ENCODE measurements at places on chromosomes 1 and 21.

GRCh38 chr1:6014130-6014999 lies 22.1 kb upstream of the NPHP4 start:
- DNase-seq: no peak

DNA sequence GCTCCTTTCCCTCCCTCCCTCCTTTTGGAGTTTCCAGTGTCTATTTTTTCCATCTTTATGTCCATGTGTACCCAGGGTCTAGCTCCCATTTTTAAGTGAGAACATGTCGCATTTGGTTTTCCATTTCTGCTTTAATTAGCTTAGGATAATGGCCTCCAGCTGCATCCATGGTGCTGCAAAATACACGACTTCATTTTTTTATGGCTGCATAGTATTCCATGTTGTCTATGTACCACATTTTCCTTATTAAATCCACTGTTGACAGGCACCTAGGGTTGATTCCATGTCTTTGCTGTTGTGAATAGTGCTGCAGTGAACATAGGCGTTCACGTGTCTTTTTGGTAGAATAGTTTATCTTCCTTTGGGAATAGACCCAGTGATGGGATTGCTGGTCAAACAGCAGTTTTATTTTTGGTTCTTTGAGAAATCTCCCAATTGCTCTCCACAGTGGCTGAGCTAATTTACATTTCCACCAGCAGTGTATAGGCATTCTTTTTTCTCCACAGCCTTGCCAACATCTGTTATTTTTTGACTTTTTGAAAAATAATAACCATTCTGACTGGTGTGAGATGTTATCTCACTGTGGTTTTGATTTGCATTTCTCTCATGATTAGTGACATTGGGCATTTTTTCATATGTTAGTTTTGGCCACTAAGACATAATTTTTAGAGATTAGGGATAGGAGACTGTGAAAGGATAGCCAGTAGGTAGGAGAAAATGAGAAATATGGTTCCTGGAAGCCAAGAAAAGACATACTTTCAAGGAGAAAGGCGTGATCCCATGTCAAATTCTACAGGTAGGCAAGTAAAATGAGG lies 50.4 kb downstream of the ADAMTS1 start:
- no peak for DNase-seq

- no peak for DNase-seq
Measured at GRCh38 chr1:65001231-65001792, 35.0 kb upstream of the JAK1 start.

GRCh38 chr1:53134961-53135734 lies 7.3 kb downstream of the SLC1A7 start:
- DNase-seq: no peak

- no peak for DNase-seq
Measured at GRCh38 chr1:31020007-31020790, 45.3 kb downstream of the PUM1 start.

GRCh38 chr1:226609836-226610455 lies 61.4 kb downstream of the STUM start:
- no peak for DNase-seq

- DNase-seq: peak; percentile 89
Measured at GRCh38 chr1:223714849-223715603, 2.7 kb downstream of the CAPN2 start.

DNA sequence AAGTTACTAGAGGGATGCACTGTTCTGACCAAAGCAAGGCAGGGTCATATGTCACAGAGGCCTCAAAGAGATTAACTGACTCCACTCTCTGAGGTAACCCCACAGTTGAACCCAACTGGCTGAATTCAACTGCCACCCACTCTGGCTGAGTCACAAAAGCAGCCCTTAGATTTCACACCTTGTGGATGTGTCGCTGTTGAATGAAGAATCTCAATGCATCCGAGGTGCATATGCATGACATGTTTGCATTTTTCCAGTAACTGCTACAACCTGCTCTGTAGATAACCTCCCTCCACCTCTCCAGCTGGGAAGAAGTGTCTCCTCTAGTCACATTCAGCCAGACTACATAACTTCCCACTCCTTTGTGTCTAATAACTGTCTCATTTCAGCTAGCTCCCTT lies 27.9 kb upstream of the KIF21B start:
- no peak for DNase-seq

DNA sequence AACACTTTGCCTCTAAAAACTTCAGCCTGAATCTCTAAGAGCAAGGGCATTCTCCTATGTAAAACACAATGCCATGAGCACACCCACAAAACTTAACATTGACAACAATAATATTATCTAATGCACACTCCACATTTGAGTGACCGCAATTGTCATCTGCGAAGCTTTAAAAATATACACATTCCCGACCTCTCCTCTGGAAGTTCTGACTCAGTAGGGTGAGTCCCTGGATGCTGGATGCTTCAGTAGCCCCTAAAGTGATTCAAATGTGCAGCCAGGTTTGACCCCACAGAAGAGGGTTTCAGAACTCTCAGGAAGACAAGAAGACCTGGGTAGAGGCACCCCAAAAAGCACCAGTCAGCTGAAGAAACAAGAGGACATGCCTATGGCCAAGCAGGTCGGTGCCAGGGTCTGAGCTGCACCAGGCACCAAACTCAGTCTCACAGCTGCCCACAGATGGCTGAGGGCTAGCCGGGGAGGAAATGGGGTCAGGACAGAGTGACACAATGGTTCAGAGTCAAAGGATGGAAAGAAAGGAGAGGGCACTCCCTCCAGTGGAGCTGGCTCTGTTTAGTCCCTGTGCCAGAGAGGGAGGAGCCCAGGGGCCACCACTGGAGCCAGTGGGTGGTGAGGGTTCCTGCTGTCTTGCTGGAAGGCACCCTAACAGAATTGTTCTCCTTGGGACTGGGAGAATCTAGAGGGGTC lies 17.4 kb downstream of the PIK3C2B start:
- DNase-seq: peak; percentile 49

GRCh38 chr1:163813251-163813650 lies 491.5 kb downstream of the NUF2 start:
- no peak for DNase-seq

DNA sequence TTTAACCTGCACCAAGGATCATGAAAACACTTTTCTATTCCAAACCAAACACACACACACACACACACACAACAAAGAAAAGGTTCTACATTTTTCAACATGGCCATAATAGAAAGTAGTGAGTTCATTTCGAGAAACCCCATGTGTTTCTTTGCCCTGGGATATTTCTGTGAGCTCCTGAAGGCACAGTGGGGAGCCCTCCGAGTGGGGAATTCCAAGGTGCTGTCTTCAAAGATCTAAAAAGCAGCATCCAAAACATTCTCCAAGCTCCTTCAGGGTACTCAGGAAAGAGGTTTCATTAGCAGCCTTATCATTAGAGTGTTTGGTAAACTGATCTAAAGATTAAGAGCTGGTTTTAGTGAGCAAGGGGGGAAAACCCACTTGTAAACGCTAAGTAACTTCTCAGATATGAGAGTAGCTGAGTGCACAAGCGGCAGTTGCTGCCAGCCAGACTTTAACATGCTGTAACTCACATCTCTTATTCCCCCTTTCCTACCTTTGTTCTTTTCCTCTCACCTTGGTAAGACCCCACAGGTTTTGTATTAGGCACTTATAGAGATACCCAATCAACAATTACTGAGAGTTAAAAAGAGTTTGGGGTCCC lies 38.3 kb downstream of the ZC3H11B start:
- no peak for DNase-seq

GRCh38 chr1:1353389-1354151 lies 4.4 kb upstream of the DVL1 start:
- no peak for DNase-seq

- no peak for DNase-seq
Measured at GRCh38 chr21:15007716-15008296, 57.0 kb downstream of the NRIP1 start.

Data from Caki2 (cell line).